HepG2 (cell line): ENCODE measurements at places on chromosomes 11 and 22. TPM values are rescaled to one million over a fixed set of nuclear protein-coding genes. Genes with fewer than 3 reads are reported as not detected.

DYNC2H1 gene
- total RNA-seq: 0.66 and 1.2 TPM in 2 replicates

SMIM35 gene
- total RNA-seq: not detected in 2 replicates

- H3K36me3 ChIP-seq: no peaks in the 10 kb centered on the region
- no peaks in the 10 kb centered on the region for H3K27me3 ChIP-seq
- DNase-seq: no peak
- no peak overlapping the region for H3K27ac ChIP-seq
- H3K4me1 ChIP-seq: no peaks in the 10 kb centered on the region
Observed at GRCh38 chr11:36948460-36949127, 350.6 kb upstream of the RAG2 start.

GRCh38 chr11:72472765-72473164, 38.4 kb upstream of the CLPB start:
- H3K36me3 ChIP-seq: no peaks in the 10 kb centered on the region
- no peaks in the 10 kb centered on the region; the same call in 1 of the 2 replicates for H3K4me1 ChIP-seq
- no peak for DNase-seq
- H3K4me3 ChIP-seq: no peak overlapping the region

DNA sequence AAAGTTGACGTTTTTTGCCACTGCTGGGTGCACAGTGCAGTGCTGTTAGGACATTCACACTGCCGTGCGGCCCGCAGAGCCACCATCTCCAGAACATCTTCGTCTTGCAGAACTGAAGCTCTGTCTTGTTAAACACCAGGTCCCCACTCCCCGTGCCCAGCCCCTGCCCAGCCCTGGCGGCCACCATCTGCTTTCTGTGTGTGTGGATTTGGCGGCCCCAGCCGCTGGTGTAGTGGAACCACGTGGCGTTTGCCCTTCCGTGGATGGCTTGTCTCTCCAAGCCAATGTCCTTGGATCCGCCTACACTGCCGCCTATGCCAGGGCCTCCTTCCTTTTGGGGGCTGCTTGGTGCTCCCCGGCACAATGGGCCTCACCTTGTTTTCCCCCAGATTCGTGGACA, 8.2 kb upstream of the MUC5AC start:
- peaks cover 7% of the 10 kb centered on the region for H3K27me3 ChIP-seq
- H3K4me3 ChIP-seq: no peak overlapping the region
- no peak for DNase-seq
- H3K27ac ChIP-seq: no peak overlapping the region
- H3K4me1 ChIP-seq: peaks cover 29% of the 10 kb centered on the region
- H3K36me3 ChIP-seq: no peaks in the 10 kb centered on the region

KCNE3 gene
- 0.33 and 0.41 TPM in 2 replicates for total RNA-seq

DNA sequence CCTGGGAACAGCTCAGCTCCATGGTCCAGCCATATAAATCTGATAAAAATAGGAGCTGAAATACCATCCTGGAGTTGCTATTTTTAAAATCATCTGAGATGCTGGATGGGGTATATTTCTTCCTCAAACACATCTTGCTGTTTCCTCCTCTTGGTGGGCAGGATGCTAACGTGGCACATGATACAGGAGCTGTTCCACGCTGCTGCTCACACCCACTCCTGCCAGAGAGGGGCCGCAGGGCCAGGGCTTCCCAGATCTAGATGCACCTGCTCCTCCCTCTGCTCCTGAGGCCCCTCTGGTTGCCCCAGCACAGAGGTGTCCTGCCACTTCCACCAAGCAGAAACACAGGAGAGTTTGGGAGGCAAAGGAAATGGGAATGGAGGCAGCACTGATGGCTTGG, 3.3 kb upstream of the ST3GAL4 start:
- H3K4me1 ChIP-seq: peaks cover 33% of the 10 kb centered on the region
- H3K27me3 ChIP-seq: no peaks in the 10 kb centered on the region; the same call in 2 of the 3 replicates
- no peak for DNase-seq

AIFM3 gene
- total RNA-seq: 11.0 and 15.3 TPM in 2 replicates

SAA1 gene
- not detected in 2 replicates for total RNA-seq

DNA sequence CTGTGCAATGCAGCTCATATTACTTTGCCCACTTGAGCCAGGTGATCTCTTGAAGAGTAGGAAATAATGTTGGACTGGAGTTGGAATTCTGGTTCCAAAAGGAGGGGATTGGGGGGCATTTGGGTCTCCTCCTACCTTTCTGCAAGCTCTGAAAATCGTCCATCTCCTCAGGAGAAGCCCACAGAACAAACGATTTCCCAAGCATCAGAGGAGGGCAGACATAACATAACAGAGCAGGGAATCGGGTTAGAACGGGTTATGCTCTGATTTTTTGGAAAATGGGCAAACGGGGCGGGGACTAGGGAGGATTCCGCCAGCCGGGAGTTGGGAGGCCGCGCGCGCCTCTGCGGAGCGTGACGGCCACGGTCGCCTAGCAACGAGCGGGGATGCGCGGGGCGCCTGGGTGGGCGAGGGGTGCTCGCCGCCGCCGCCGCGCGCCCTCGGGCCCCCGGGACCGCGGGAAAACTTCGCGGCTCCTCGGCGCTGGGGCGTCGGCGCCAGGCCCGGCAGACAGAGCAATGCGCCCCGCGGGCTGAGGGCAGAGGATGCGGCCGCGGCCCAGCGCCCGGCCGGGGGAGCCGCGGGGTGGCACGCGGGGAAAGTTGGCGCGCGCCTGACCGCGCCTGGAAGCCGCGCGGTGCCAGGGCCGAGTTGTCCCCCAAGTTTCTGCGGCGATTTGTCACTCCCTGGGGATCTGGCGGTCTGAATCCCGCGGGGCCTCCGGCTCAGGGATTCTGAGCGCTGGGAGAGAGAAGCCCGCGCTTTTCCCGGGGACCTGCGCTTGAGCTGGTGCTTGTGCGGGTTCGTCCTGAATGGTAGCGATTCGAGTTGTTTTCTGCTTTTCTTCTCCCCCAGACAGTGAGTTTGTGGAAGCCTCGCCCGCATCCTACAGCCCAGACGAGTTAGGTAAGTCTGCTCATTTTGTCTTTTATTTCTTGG, 27.8 kb upstream of the AMOTL1 start:
- peaks cover 32% of the 10 kb centered on the region for H3K27me3 ChIP-seq
- no peak overlapping the region for H3K4me3 ChIP-seq
- H3K4me1 ChIP-seq: peaks cover 9% of the 10 kb centered on the region
- no peak for DNase-seq
- H3K36me3 ChIP-seq: no peaks in the 10 kb centered on the region

DNA sequence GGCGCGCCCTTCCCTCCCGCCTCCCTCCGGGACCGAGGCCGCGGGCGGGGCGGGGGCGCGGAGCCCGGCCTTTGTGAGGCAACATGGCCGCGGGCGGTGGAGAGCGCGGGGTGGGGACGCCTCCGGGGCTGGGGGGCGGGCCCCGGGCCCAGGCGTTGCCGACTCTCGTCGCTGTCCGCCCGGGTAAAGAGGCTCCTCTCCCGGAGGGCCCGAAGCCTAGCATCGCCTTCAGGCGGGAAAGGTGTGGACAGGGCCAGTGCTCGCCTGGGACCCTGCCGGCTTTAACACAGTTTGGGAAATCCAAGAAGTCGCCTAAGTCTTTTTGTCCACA, 369 bp downstream of the DGCR8 start:
- DNase-seq: peak; percentile 23
- no peaks in the 10 kb centered on the region; the same call in 1 of the 2 replicates for H3K27me3 ChIP-seq
- peaks cover 2% of the 10 kb centered on the region; the same call in 1 of the 2 replicates for H3K36me3 ChIP-seq
- H3K4me1 ChIP-seq: peaks cover 56% of the 10 kb centered on the region
- peak overlapping the region; percentile 75 for H3K4me3 ChIP-seq
- peak overlapping the region; percentile 85 for H3K27ac ChIP-seq
